ENCODE measurements at places on chromosomes 7 and 10.

- DNase-seq: no peak
Measured at GRCh38 chr10:70820976-70821750, 5.4 kb downstream of the SGPL1 start.

DNA sequence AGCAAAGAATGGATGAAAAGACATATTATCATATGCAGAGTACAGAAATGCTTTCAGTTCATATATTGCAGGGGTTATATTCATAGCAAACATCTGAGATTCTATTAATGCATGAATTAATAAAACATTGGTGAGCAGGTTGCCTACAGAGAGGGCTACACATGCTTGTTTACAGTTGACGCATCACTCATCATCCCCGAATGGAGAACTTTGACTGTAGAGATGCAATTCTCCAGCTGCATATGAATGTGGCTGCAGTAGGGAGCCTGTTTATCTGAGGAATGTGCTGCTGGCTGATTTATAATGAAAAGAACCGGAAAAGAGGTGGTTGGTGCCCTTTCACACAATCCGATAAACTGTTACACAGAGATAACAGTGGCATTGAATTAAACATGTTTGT is 116.5 kb downstream of the GRM3 start:
- DNase-seq: no peak

DNA sequence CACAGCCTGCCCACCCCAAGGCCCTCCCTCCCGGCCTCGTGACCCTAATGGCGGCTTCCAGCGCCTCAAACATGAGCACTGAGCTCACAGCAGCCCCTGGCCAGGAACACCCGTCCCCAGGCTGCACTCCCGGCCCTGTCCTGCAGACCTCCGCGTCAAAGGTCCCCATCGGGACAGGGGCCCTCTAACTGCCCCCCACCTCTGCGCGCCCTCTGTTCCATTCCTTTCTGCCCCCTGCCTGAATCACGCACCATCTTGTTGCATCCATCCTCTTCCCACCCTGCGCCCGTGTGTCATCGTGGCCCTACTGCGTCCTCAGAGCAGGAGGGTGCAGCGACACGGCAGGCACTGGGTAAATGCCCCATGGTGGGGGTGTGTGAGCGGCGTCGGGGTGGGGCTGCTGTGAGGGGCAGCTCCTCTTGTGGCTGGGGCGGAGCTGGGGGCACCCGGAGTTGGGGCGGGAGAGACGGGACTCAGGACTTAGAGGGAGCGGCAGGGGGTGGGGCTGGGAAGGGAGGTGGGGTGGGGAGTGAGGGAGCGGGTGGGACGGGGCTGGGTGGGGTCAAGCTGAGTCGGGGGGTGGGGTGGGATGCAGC is 13.4 kb downstream of the SLC29A4 start:
- no peak for DNase-seq

DNA sequence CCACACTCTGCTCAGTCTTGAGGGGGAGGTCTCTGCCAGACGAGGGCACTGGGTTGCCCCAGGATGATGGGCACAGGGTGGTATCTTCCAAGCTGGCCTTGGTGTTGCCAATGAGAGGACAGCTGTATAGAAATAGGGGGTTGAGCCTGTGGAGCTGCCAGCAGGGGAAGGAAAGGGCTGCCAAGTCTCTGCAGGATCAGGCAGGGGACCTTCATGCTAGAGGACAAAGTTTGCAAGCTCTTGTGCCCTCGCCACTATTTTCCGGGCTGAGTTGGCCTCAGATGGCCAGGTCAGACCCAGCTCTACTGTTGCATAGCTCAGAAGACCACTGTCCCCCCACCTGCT is 68.7 kb downstream of the ARHGAP22 start:
- DNase-seq: no peak

DNA sequence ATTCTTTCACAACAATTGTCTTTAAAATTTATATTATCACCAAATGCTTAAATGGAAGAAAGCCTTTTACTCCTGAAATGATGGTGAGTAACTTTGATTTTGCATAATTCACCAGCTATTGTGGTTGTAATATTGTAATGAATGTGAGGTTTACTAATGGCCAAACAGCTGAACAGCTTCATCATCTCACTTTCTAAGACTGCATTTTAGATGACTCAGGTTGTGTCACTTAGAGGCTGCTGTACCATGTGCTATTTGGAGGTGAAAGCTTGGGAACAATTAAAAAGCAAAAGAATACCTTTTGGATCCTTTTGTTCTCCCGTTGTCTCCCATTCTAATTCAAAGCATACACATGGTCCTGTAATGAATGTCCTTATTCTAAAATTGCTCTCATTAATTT is 604.0 kb upstream of the PFKP start:
- DNase-seq: no peak

DNA sequence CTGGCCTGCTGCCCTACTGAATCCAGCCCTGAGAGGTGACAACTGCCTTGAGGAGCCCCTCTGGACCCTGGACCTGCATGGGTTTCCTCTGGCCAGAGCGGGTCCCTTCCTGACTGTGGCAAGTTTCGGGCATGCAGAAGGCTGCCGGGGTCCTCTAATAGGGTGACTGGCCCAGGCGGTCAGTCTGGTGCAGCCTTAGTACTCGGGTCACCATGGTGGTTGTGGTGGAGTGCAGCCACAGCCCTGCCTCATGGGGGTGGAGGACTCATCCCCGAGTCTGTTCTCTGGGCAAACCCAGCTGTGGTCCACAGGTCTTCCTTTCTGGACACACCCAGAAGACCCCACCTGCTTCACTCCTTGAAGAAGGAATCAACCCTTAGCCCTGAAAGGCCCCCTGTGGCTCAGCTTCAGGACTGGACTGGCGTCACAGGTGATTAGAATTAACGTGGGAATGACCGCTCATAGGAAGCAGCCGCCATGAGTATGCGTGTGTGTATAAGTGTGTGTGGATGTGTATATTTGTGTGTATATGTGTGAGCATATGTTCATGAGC is 28.7 kb downstream of the RAMP3 start:
- no peak for DNase-seq

DNA sequence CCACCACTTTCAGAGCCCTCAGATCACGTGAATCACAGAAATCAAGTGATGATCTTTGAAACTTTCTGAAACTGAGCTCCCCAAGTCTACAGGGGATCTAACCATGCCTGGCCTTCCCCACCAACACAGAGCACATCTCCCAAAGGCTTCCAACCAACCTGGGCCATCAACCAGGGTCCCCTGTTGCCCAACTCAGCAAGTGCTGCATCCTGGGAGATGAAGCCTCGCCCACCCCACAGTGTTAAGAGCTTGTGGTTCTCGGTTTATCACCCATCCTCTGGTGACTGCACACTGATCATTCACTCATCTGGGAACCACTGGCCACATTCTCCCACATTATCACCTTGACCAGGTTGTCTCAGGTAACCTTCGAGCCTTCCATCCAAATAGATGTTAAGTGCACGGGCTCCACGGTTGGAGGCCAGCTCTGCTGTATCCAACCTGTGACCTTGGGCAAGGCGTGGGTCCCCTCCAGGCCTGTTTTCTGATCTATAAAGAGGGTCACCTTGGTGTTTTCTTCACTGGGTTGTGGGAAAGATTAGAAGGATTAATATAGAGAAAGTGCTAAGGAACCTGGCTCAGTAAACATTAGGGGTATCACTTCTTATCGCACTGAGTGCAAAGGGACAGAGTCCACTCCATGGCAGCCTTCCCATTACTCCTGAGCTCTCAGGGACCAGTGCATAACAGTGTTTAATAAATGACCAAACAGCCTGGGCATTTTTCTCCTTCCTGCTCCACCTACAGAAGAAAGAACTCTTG is 3.6 kb downstream of the ZNF488 start:
- DNase-seq: no peak
